ENCODE measurements at places on chromosomes 11 and 22. TPM values are rescaled to one million over a fixed set of nuclear protein-coding genes. Genes with fewer than 3 reads are reported as not detected.

- H3K27ac ChIP-seq, result no peak overlapping the region
- no peaks in the 10 kb centered on the region for H3K27me3 ChIP-seq
- H3K4me1 ChIP-seq, result peaks cover 18% of the 10 kb centered on the region
- no peaks in the 10 kb centered on the region for H3K36me3 ChIP-seq
- no peak for DNase-seq
Observed at GRCh38 chr11:44880511-44880910, 70.2 kb downstream of the TP53I11 start.

GRCh38 chr22:44583061-44583760 lies 85.2 kb upstream of the RTL6 start:
- H3K27me3 ChIP-seq, result peaks cover 48% of the 10 kb centered on the region
- DNase-seq, result peak; percentile 38
- H3K36me3 ChIP-seq, result no peaks in the 10 kb centered on the region
- H3K27ac ChIP-seq, result no peak overlapping the region
- H3K4me3 ChIP-seq, result no peak overlapping the region

BRSK2 gene
- total RNA-seq, result 2.8 TPM

- H3K27ac ChIP-seq, result no peak overlapping the region
- no peak overlapping the region for H3K4me3 ChIP-seq
- no peaks in the 10 kb centered on the region for H3K36me3 ChIP-seq
- no peak for DNase-seq
- no peaks in the 10 kb centered on the region for H3K4me1 ChIP-seq
Observed at GRCh38 chr11:57049749-57050148, 61.0 kb downstream of the OR5AK2 start.

HIC2 gene
- 2.3 TPM for total RNA-seq

ADM2 gene
- total RNA-seq, result not detected

NLRP10 gene
- total RNA-seq, result not detected

DNA sequence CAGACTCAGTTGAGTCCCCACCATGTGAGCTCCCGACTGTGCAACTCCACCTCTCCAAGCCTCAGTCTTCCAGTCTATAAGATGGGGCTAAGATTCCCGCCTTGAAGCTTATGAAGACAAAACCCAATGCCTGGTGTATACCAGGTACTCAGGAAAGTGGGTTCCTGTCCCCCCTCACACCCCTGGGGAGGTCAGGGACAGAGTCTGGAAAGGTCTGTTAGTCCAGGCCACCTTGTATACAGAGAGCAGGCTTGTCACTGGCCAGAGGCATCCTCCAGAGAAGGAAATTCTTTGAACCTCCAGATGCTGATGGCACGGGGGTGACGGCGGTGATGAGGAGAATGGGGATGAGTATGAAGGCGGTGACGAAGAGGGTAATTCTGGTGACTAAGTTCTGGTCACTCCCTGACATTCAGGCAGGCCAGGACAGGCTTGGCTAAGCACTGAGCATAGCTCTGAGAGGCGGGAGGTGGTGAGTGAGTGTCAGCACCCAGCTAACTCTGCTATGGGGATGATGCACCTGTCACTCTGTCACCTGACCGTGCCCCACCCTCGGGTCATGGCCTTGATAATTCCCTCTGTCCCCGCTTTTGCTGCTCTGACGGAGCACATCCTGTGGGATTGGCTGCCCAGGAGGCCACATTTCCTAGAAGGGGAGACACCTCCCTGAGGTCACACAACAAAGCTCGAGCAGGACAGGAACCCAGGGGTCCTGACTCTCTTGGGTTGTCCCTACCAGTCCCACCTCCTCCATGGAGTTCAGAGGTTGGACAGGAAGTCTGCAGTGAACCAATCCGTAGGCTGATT lies 30.9 kb upstream of the CSNK1E start:
- peak; percentile 50 for DNase-seq
- H3K27ac ChIP-seq, result no peak overlapping the region
- no peaks in the 10 kb centered on the region for H3K36me3 ChIP-seq
- H3K27me3 ChIP-seq, result no peaks in the 10 kb centered on the region
- H3K4me3 ChIP-seq, result no peak overlapping the region
- H3K4me1 ChIP-seq, result no peaks in the 10 kb centered on the region

DUSP8 gene
- 1.4 TPM for total RNA-seq

DNA sequence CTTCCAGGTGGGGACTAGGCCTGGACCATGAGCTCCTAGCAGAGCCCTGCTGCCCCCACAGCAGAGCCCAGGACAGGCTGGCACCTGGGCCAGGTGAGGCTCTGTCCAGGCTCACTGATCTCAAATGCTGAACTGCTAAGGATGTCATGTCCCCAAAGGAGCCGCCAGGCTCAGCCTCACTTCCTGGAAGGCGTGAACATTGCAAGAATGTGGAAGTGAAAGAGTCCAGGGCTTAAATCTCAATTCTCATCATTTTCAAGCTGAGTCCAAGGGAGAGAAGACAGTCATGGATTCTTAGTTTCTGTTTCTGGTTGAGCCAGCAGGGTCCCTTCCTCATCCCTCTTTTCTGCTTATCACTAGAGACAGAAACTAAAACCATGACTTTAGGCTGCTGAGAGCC lies 5.0 kb downstream of the ASCL2 start:
- H3K4me1 ChIP-seq, result no peaks in the 10 kb centered on the region
- peaks cover 44% of the 10 kb centered on the region for H3K27me3 ChIP-seq
- H3K4me3 ChIP-seq, result no peak overlapping the region
- H3K36me3 ChIP-seq, result no peaks in the 10 kb centered on the region
- H3K27ac ChIP-seq, result no peak overlapping the region

DNA sequence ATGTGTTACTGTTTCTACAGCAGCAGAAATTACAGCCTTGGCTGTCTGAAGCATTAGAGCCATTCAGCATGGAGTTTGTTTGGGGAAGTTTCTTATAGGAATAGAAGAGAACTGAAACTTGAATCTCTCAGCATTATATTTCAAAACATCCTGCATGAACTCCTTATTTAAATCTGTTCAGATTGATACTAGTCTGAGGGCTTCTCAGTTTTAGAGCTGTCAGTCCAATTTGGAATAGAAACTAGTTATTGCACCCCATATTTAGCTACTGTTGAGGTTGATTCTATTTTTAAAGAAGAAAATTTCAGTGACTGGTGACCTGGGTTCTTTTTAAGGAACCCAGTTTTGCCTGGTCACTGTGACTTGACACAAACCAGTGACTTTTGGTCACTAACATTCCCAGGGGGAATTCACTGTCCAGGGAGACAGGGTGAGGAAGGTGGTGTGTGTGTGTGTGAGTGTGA lies 126.0 kb upstream of the TTC12 start:
- no peak overlapping the region for H3K4me3 ChIP-seq
- H3K27ac ChIP-seq, result no peak overlapping the region
- no peaks in the 10 kb centered on the region for H3K27me3 ChIP-seq
- H3K36me3 ChIP-seq, result no peaks in the 10 kb centered on the region
- peaks cover 11% of the 10 kb centered on the region for H3K4me1 ChIP-seq
- no peak for DNase-seq

DNA sequence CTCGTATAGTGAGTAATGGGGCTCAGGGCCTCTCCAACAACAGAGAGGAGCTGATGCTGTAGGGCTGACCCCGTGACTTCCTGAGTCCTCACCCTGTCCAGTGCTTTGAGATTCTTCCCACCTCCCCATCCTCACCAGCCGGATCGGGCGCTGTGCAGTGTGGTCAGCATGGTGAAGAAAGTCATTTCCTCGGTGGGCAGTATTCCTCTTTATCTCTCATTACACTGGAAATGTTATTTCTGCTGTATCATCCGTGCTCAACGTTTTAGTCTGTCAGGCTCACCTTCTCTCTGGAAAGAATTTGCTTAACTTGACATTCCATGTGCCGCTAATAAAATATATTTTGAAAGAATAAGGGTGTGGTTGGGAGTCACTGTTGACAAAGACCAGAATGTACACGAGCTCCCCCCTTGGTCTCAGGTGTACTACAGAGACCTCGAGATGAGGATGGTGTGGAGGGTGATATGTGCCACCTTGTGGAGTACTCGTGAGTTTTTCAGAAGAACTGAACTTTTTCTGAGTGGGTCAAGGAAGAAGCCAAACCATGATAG lies 25.7 kb upstream of the SCGB1A1 start:
- no peak overlapping the region for H3K4me3 ChIP-seq
- peaks cover 29% of the 10 kb centered on the region for H3K4me1 ChIP-seq
- no peak for DNase-seq
- H3K27me3 ChIP-seq, result no peaks in the 10 kb centered on the region

RCE1 gene
- total RNA-seq, result 6.1 TPM

MS4A7 gene
- 37.5 TPM for total RNA-seq

DNA sequence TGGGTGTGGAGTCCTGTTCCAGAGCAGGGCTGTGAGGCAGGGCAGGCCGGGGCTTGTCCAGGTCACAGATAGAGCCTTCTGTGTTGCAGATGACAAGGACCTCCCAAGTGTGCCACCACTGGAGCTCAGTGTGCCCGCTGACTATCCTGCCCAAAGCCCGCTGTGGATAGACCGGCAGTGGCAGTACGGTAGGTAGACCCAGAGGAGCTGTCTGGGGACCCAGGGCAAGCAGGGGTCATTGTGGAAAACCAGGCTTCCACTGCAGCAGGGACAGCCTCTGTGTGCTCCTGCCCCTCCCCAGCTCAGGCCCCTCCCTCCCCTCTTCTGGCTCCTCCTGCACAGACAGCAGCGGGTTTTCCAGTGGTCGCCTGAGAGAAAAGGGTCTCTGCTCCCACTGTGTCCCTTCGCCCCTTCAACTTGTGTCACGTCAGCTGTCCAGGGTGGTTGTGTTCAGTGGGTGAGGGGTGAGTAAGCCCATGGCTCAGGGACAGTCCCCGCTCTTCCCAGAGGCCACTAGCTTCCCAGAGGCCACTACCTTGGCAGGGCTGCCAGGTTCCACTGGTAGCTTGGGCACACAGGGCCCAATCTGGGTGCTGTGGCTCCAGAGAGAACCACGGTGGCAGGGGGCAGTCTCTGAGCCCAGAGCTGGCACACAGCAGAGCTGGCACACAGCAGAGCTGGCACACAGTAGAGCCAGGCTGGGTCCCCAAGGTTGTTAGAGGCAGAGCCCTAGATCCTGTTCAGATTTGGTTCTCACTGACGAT lies 78.4 kb downstream of the MED15 start:
- H3K27ac ChIP-seq, result no peak overlapping the region
- H3K36me3 ChIP-seq, result peaks cover 63% of the 10 kb centered on the region
- DNase-seq, result no peak
- H3K27me3 ChIP-seq, result no peaks in the 10 kb centered on the region

DNA sequence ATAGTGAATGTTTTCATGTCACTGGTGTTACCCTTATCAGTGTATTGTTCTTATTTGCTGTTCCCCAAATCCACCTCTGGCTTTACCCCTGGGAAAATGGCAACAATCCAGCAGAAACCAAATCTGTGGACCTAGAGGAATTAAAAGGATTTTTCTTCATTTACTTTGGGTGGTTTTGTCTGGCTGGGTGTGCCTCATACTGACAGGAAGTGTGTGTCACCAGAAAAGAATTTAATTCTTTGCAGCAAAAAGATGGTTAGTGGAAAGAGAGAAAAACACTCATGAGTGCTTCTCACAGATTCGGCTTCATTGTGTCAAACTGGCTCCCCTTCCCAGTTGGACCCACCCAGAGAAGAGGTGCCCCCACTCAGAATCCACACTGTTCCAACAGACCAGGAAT lies 38.9 kb downstream of the FZD4 start:
- H3K27ac ChIP-seq, result no peak overlapping the region
- H3K27me3 ChIP-seq, result no peaks in the 10 kb centered on the region
- DNase-seq, result no peak
- no peak overlapping the region for H3K4me3 ChIP-seq

GRCh38 chr11:30435488-30435887 lies 112.6 kb downstream of the ARL14EP start:
- no peak overlapping the region for H3K4me3 ChIP-seq
- no peaks in the 10 kb centered on the region for H3K27me3 ChIP-seq
- DNase-seq, result no peak
- H3K27ac ChIP-seq, result no peak overlapping the region
- H3K36me3 ChIP-seq, result no peaks in the 10 kb centered on the region

GRCh38 chr22:38412435-38413084 lies 42.4 kb downstream of the KCNJ4 start:
- peak; percentile 61 for DNase-seq
- no peaks in the 10 kb centered on the region for H3K27me3 ChIP-seq
- H3K4me1 ChIP-seq, result no peaks in the 10 kb centered on the region

DCDC1 gene
- 0.27 TPM for total RNA-seq

GRCh38 chr11:113263458-113264259 lies 50.7 kb upstream of the TTC12 start:
- DNase-seq, result no peak
- H3K4me1 ChIP-seq, result no peaks in the 10 kb centered on the region
- H3K36me3 ChIP-seq, result peaks cover 4% of the 10 kb centered on the region
- no peak overlapping the region for H3K27ac ChIP-seq
- H3K27me3 ChIP-seq, result no peaks in the 10 kb centered on the region
- H3K4me3 ChIP-seq, result no peak overlapping the region

- H3K27me3 ChIP-seq, result no peaks in the 10 kb centered on the region
- no peaks in the 10 kb centered on the region for H3K4me1 ChIP-seq
- DNase-seq, result no peak
- no peaks in the 10 kb centered on the region for H3K36me3 ChIP-seq
- H3K27ac ChIP-seq, result no peak overlapping the region
Observed at GRCh38 chr11:69860796-69861445, 41.7 kb upstream of the FGF3 start.

VPREB3 gene
- not detected for total RNA-seq

DNA sequence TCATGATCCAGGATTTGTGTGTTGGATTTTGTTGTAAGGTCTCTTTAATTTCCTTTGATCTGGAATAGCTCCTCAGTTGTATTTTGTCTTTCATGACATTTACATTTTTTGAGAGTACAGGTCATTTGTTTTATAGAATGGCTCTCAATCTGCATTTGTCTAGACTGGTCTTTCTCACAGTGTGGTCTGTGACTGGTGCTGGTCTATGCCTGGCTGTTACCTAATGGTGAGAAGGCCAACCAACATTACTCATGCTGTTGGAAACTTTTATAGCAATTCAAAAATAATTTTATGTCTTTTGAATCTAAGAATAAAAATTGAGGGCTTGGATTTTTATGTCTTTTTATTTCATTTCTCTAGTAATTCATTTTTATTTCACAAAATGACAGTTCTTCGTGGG lies 3.9 kb upstream of the NCR3LG1 start:
- no peak for DNase-seq
- H3K36me3 ChIP-seq, result no peaks in the 10 kb centered on the region
- no peak overlapping the region for H3K27ac ChIP-seq
- no peaks in the 10 kb centered on the region for H3K4me1 ChIP-seq
- H3K4me3 ChIP-seq, result no peak overlapping the region

- no peak overlapping the region for H3K4me3 ChIP-seq
- no peaks in the 10 kb centered on the region for H3K36me3 ChIP-seq
- H3K27me3 ChIP-seq, result no peaks in the 10 kb centered on the region
- H3K4me1 ChIP-seq, result no peaks in the 10 kb centered on the region
- no peak for DNase-seq
- no peak overlapping the region for H3K27ac ChIP-seq
Observed at GRCh38 chr11:87889126-87889525, 286.1 kb downstream of the RAB38 start.

All from sigmoid colon (tissue), 7 donors.